Mesendoderm (in vitro differentiated cells): ENCODE measurements at places on chromosomes 1 and 21.

DNA sequence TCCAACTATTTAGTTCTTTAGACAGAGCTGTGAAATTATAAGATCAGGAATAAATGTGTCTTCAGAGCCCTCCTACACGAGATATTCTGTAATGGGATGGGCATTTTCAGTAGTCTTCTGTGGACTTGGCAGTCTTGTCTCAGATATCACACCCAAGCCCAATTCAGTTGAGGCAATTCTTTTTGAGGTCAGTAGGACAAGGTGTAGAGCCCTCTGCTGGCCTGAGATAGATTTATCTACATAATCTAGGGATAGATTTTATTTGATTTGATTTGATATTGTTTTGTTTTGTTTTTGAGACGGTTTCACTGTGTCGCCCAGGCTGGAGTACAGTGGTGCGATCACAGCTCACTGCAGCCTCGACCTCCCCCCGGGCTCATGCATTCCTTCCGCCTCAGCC lies 77.5 kb downstream of the FMN2 start:
- no peaks in the 10 kb centered on the region for H3K27me3 ChIP-seq
- DNase-seq: peak; percentile 33
- no peaks in the 10 kb centered on the region for H3K4me1 ChIP-seq
- no peak overlapping the region for H3K27ac ChIP-seq
- H3K36me3 ChIP-seq: no peaks in the 10 kb centered on the region
- no peak overlapping the region for H3K4me3 ChIP-seq

DNA sequence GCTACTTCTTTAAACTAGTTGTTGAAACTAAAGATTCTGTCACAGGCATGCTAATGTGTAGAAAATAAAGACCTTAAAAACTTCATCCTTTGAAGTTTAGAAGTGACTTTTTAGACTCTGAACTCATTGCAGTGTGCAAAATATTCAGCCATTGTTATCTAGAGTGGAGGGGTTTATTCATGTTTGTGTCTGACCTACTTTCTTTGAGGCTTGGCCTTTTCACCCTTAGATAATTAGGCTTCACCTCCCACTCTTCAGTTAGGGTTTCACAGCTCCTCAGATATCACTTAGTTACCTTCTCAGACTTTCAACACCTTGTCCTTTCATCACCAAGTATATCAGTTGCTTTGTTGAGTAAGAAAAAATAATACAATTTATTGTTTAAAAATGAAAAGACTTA lies 75.9 kb downstream of the IVNS1ABP start:
- no peak overlapping the region for H3K4me3 ChIP-seq
- no peaks in the 10 kb centered on the region for H3K36me3 ChIP-seq
- no peak overlapping the region for H3K27ac ChIP-seq
- no peaks in the 10 kb centered on the region for H3K4me1 ChIP-seq
- H3K27me3 ChIP-seq: no peaks in the 10 kb centered on the region

- H3K4me1 ChIP-seq: no peaks in the 10 kb centered on the region
- DNase-seq: no peak
- H3K4me3 ChIP-seq: no peak overlapping the region
- no peak overlapping the region for H3K27ac ChIP-seq
Measured at GRCh38 chr1:42424201-42424600, 31.6 kb downstream of the ZMYND12 start.

- no peak overlapping the region for H3K27ac ChIP-seq
- H3K4me1 ChIP-seq: no peaks in the 10 kb centered on the region
- H3K36me3 ChIP-seq: peaks cover 4% of the 10 kb centered on the region
- H3K27me3 ChIP-seq: no peaks in the 10 kb centered on the region
- no peak overlapping the region for H3K4me3 ChIP-seq
- DNase-seq: no peak
Measured at GRCh38 chr1:231001892-231002291, 23.0 kb downstream of the ARV1 start.

- H3K4me3 ChIP-seq: no peak overlapping the region
- H3K27ac ChIP-seq: no peak overlapping the region
- DNase-seq: no peak
Measured at GRCh38 chr21:43957128-43957571, 55.0 kb upstream of the TRAPPC10 start.

- no peaks in the 10 kb centered on the region for H3K4me1 ChIP-seq
- H3K27me3 ChIP-seq: no peaks in the 10 kb centered on the region
- no peak overlapping the region for H3K27ac ChIP-seq
- no peaks in the 10 kb centered on the region for H3K36me3 ChIP-seq
Measured at GRCh38 chr1:12518931-12519692, 98.9 kb downstream of the DHRS3 start.

DNA sequence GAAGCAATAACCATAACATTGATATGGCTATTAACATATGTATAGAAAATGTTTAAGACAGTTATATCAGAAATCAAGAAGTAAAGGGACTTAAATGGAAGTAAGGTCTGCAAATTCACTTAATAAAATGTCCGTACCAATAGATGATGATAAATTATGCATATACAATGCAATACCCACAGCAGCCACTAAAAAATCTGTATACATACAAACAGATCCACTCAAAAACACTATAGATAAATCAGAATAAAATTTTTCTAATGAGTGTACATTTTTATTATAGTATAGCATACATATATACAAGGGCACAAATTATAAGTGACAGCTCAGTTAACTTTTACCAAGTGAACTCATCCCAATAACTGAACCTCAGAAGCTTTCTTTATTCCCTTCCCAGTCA lies 6.0 kb downstream of the LORICRIN start:
- H3K4me3 ChIP-seq: no peak overlapping the region
- DNase-seq: no peak
- no peaks in the 10 kb centered on the region for H3K36me3 ChIP-seq
- H3K27ac ChIP-seq: no peak overlapping the region
- H3K27me3 ChIP-seq: no peaks in the 10 kb centered on the region

- H3K4me1 ChIP-seq: peaks cover 5% of the 10 kb centered on the region
- H3K36me3 ChIP-seq: no peaks in the 10 kb centered on the region
- DNase-seq: no peak
- H3K27ac ChIP-seq: no peak overlapping the region
Measured at GRCh38 chr1:107362468-107363140, 221.8 kb downstream of the NTNG1 start.

GRCh38 chr1:154456631-154457030 lies 45.4 kb upstream of the TDRD10 start:
- no peaks in the 10 kb centered on the region for H3K27me3 ChIP-seq
- DNase-seq: no peak
- no peaks in the 10 kb centered on the region for H3K4me1 ChIP-seq
- no peaks in the 10 kb centered on the region for H3K36me3 ChIP-seq
- H3K4me3 ChIP-seq: no peak overlapping the region

DNA sequence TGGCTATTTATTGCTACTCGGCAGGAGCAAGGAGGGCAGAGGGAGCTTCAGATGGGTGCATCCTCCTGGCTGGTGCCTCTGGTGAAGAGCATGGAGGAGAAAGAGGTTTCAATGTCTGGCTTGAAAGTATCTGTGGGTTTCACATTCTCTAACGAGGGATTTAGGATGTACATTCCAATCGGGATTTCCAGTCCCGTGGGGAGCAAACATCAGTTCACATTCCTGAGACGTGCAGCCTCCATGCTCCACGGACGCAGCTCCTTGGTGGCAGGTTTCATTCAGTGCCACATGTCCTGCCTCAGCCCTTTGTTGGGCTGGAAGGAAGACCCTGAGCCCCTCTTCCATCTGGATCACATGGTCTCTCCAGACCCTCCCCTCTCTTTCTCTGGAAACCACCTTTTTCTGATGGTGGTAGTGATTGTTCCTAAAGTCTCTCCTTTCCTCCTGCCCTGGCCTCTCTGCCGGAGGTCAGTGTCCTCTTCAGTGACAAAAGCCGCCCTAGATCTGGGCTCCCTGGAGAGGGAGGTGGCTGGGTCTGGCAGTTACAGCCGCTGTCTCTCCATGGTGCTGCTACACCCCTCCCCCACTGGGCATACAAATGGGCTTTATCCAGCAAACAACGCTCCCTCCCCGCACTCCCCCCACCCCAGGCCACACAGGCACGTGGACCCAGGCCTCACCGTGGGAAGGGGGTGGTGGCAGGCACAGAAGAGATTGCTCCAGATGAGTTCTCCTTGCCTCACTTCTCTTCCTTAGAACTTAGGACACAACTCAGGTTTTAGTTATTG lies 826 bp upstream of the CA14 start:
- H3K27ac ChIP-seq: peak overlapping the region; percentile 88
- no peaks in the 10 kb centered on the region for H3K36me3 ChIP-seq
- H3K27me3 ChIP-seq: no peaks in the 10 kb centered on the region
- H3K4me1 ChIP-seq: peaks cover 9% of the 10 kb centered on the region
- H3K4me3 ChIP-seq: peak overlapping the region; percentile 55

DNA sequence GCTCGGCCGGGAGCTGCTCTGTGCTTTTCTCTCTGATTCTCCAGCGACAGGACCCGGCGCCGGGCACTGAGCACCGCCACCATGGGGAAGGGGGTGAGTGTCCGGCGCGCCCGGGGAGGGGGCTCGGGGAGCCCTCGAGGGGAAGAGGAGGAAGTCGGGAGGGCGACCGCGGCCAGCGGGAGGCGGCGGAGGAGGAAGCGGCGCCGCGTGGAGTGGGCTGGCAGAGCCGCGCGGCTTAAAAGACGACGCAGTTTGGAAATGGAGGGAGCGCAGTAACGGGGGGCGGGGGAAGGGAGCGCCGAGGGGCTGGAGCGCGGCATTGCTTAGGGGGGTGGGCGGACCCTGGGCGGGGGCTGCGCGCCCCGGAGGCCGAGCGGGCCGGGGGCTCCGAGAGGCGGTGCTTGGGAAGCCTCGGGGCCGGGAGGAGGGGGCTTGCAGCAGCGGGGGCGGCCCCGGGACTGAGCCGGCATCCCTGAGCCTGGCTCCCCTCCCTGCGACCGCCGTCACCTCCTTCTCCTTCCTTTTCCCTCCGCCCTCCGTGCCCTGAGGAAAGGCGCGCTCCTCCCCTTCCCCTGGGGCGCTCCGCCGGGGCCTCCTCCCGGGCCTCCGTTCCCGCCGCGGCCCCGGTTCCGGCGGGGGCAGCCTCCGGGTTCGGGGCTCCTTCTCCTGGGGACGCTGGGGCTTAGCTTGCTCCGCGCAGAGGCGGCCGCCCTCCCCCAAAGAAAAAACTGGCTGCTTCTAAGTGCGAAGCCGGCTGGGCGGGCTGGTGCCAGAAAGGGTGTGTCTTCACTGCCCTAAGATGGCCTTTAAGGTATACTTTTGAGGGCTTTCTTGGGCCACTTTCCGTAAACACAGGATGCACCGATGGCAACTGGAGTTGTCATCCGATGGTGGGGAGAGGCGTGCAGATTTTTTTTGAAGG lies 648 bp downstream of the ATP1A1 start:
- H3K4me1 ChIP-seq: peaks cover 15% of the 10 kb centered on the region
- peak overlapping the region; percentile 93 for H3K27ac ChIP-seq
- DNase-seq: peak; percentile 68
- no peaks in the 10 kb centered on the region for H3K36me3 ChIP-seq
- peak overlapping the region; percentile 84 for H3K4me3 ChIP-seq
